ENCODE measurements at places on chromosomes 1 and 21.

DNA sequence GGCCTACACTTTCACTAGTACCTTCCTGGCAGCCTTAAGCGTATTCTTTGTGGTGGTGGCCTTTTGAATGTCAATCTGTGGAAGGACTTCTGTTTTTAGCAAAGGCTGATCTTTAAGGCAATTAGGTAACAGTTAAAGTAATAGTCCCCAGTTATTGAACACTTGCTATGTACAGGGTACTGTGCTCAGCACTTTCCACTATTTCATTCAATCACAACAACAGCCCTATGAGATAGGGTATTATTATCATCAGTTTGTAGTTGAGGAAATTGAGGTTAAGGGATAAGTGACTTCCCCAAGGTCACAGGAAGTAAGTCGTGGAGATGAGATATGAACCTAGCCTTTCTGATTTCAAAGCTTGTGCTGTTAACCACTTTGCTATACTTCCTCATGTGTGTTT lies 185.7 kb downstream of the ST6GALNAC3 start:
- DNase-seq, result no peak

- DNase-seq, result no peak
These were observed 359.0 kb upstream of the PTBP2 start for GRCh38 chr1:96362623-96363022.

DNA sequence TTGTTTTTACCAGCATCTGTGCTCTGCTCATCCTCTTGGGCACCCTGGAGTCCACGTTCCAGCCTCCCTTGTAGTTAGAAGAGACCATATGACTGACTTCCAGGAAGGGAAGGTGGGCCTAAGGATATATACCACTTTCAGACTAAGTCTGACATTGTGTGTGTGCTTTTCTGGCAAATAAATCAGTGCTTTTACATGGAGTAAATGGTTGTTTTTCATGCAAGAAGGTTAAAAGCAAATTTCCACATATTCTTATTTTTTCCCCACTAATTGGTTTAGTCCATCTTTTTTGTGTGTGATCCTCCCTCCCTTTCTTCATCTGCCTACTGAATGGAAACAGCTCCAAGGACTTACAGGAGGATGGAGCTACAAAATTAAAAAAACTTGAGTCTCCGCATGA lies 119.8 kb downstream of the TBX15 start:
- no peak for DNase-seq

DNA sequence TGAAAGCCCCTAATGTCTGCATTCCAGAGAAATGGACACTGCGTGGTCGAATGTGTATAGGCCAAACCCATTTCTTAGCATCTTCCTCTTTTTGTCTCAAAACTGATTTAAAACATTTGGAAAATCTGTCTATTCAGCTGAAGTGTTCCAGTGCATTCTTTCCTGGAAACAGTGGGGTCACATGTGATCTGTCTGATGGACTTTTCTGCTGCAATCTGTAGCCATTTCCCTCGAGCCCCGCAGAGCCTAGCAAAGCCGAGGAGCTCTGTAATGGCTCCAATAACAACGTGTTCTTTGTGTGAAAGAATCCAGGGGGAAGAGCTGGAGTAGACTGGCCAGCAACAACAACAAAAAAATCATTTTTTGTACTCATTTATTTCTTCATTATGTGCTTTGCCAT lies 329.3 kb downstream of the BARHL2 start:
- DNase-seq, result no peak

GRCh38 chr21:32127081-32127480 lies 151.8 kb downstream of the MIS18A start:
- no peak for DNase-seq

- DNase-seq, result no peak
These were observed 82.1 kb downstream of the KCND3 start for GRCh38 chr1:111907321-111907720.

- DNase-seq, result no peak
These were observed 14.7 kb downstream of the LYPLAL1 start for GRCh38 chr1:219188331-219188803.

GRCh38 chr1:116605315-116605714 lies 34.5 kb upstream of the CD58 start:
- no peak for DNase-seq

GRCh38 chr1:35164893-35165292 lies 28.1 kb downstream of the SFPQ start:
- no peak for DNase-seq

DNA sequence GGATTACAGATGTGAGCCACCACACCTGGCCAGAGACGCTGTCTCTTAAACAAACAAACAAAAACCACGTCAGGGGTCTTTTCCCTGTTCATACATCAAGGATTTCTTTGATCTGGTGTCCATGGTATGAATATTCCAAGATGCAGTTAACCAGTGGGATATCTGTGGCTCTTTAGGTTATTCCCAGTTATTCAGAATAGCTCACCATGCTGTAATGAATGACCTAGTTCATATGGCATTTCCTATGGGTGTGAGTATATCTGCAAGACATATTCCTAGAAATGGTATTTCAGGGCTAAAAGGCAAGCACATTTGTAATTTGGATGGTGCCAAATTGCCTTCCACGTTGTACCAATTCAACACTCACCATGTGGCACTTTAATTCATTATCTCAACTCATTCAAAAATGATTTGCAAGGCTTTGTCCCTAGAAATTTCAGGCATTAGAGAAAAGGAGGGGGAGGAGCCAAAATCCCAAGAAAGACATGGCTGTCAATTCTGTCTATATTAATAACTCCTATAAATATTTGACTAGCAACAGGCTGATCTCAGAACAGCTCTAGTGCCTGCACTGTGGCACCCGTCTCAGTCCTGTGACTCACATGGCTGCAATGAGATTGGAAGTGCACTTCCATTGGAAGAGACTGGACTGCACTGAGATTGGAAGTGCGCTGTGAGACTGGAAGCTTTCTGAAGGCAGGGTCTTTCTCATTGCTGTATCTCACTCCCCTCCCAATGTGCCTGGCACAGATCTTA lies 6.0 kb upstream of the STMN1 start:
- no peak for DNase-seq

GRCh38 chr1:198919667-198920398 lies 281.0 kb downstream of the PTPRC start:
- no peak for DNase-seq

- DNase-seq, result no peak
These were observed 98.5 kb upstream of the CD53 start for GRCh38 chr1:110774398-110774797.

GRCh38 chr1:180849031-180849775 lies 63.5 kb upstream of the KIAA1614 start:
- DNase-seq, result no peak

- DNase-seq, result no peak
These were observed 20.5 kb downstream of the ELAPOR1 start for GRCh38 chr1:109134423-109134822.

DNA sequence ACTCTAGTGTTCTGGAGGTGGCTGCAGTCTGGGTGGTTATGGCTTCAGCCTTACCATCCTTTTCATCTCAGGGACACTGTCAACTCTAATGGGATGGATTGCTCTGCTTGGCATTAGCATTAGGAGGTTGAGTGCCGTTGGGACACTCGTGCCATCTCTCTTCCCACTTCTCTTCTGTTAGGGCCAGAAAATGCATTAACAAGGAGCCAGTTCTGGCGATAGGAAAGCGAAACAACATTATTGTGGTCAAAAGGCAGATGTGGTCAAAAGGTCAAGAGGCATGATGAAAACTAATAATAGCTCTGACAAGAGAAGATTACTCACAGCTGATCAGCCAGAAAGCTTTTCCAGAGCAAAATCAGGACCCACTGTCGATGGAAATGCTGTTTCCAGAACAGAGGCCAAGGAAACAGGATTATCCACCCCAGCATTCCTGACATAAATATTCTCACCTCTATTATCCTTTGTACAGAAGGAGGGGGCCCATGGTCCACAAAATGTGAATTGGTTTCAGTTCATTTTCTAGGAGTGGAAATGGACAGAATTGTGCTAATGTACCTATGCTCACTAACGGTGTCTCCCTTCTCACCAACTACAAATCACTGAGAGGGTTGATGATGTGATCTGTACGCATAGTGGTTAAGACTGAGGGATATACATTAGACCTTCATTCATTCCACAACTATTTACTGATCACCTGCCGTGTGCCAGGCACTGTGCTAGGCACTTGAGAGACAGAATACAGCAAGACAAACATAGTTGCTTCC lies 72.0 kb downstream of the ST6GALNAC5 start:
- no peak for DNase-seq

DNA sequence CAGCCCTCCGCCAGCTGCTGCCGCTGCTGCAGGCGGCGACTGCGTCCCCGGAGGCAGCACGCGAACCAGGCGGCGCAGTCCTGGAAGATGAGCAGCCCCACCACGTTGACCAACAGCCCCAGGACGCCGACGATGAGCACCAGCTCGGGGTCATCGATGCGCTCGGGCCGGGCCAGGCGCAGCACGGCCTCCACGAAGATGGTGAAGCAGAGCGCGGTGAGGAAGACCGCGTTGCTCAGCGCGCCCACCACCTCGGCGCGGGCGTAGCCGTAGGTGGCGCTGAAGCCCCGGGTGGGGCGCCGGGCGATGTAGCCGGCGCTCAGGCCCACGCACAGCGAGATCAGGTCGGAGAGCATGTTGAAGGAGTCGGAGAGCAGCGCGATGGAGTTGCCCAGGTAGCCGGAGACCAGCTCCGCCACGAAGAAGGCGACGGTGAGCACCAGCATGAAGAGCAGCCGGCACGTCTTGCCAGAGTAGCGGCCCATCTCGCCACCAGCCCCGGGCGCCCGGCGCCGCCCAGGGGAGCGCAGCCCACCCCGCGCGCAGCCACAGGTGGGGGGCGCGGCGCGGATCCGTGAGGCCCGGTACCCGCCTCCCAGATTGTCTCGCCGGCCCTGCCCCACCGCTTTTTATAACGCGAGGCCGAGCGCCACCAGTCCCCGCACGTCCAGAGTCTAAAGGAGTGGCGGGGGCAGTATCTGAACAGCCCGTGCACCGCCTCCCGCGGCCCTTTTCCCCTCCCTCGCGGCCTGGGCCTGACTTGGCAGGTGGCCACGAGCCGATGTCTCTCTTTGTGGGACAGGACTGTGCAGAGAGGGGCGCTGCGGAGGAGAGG lies at the start of gene SLC30A10:
TSS of gene SLC30A10 (minus strand) at position 602 of the 835 bp plus-strand sequence. CDS start at position 485, 117 bp downstream.
- DNase-seq, result no peak

DNA sequence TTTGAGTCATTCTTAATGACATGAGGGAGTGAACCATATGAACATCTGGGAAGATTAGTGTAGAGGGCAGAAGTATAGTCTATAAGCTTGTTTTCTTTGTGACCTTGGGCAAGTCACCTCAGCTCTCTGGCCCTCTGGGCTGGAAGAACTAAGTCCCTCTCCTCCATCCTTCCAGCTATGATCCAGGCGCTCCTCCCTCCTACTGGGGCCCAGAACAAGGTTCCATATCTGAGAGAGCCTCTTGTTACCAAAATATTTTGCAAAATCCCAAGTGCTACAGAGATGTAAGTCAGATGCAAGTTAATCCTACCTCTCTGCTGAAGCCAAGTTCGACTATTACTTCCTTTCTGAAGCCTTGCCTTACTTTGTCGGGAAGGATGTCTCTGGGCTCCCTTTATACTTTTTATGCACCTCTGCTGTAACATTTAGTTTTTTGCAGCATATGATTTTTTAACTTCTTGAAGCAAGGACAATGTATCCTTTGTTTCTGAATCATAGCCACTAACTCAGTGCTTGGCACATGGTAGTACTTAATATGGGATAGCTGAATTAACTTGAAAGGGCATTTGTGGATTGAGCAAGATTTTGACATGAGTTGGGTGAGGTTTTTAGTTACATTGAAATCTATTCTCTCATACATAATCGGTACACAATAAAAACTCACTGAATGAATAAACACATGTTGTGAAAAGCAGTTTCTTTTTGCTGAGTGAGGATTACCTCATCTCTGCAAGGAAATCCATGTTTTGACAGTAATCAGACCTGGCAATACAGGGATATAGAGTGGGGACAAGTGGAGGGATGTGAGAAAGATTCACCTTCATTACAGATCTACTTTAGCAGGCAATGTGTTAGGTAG lies 54.7 kb upstream of the BEND5 start:
- no peak for DNase-seq

GRCh38 chr1:22826604-22827580 lies 116.3 kb downstream of the EPHB2 start:
- no peak for DNase-seq

DNA sequence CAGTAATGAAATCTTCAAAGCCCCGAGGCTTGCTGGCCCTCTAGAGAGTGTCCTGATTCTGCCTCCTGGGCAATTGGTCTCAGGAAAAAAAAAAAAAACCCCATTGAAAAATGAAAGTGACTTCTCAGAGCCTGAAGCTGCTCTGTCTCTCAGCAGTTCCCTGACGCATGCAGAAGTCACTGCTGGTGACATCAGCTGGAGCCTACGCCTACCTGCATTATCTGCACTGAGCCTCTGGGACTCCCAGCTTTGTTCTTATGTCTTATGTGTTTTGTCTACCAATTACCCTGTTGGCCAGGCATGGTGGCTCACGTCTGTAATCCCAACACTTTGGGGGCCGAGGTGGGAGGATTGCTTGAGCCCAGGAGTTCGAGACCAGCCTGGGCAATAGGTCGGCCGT lies 10.1 kb upstream of the SLC25A33 start:
- no peak for DNase-seq

- no peak for DNase-seq
These were observed 26.2 kb upstream of the EPHA2 start for GRCh38 chr1:16181887-16182719.

- no peak for DNase-seq
These were observed 66.0 kb upstream of the UBE2U start for GRCh38 chr1:64137412-64137803.

DNA sequence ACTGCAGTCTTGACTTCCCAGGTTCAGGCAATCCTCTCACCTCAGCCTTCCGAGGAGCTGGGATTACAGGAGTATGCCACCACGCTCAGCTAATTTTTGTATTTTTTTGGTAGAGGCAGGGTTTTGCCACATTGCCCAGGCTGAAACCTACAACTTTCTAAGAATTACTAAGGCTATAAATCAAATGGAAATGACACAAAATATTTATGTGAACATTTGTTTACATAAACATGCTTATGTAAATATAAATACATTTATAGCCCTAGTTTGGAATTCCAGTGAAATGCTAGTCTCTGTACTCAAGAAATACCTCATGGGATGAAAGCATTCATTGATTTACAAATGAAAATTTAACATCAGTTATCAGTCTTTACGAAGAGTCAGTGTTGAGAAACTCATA lies 47.8 kb downstream of the NVL start:
- no peak for DNase-seq

All from T-helper 9 cell (primary cell).